ENCODE measurements at places on chromosomes 2 and 18.
A peak's percentile ranks its signal among the peaks of the same experiment; 100 is the strongest.

DNA sequence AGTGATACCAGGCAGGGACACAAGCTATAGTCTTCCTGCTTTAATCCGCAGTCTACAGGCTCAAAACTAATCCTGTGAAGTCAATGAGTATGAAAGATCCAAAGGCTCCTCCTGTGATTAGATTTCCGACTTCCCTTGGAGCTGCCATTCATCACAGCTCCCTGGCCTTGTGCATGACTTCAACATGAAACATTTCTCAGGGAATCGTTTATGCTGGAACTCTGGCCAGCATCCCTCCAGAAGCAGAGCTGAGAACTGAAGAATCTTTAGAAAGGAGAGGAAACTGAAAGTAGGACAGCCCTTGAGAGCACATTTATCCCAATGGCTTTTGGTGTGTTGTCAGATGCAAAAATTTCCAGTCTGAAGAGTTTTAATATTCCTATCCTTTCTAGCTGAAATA lies 84.3 kb upstream of the SESTD1 start:
- DNase-seq, result no peak

DNA sequence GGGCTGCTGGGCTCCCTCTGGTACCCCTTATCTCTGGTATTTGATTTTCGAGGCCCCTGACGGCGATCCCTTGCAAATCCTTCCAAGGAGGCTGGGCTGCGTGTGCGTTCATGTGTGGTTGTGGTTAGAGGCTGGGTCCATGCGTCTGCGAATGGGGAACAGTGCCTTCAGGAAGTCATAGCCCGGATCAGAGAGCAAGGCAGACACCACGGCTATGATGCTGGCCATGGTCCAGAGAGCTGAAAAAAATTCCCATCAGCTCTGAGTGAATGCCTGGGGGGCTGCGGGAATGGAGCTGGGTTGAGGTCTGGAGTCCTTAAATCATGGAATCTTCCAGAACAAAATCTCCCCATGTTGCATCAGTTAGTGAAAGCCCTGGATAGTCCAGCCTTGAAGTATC lies 145.5 kb downstream of the ACKR3 start:
- DNase-seq, result no peak

GRCh38 chr18:13007248-13007560 lies 16.0 kb downstream of the CEP192 start:
- DNase-seq, result no peak

DNA sequence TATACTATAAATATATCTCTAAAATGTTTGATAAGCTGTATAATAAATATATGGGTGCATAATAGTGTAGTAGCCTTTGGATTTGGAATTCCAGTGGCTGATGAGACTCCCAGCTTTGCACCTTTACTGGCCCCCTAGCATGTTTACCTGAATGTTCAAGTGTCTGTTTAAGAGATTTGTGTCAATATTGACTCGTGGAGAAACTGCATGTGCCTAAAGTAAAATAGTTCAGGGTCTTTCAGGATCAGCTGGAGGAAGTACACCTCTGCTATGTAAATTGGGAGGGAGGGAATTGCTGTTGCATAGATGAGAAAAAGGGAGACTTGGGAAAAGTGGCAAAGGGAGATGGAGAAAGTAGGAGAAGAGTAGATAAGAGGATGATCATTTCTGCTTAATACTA lies 23.9 kb downstream of the ME2 start:
- no peak for DNase-seq

DNA sequence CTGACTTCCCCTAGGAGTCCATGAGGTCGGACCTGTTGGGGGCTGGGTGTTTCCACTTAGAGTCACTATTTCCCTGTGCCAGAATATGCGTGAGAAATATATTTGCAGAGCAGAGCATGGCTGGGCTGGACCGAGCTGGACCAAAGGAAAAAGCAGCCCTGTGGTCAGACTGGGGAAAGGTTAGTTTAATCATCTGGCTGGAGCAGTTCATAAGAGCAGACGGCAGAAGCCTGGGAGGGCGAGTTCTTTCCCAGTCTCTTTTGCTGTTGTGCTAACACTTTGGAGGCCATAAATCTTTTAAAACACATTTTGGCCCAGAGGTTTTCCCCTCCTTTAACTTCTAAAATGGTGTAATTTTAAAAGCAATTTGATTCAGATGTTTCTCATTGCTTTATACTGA lies 66.5 kb downstream of the GLI2 start:
- no peak for DNase-seq

DNA sequence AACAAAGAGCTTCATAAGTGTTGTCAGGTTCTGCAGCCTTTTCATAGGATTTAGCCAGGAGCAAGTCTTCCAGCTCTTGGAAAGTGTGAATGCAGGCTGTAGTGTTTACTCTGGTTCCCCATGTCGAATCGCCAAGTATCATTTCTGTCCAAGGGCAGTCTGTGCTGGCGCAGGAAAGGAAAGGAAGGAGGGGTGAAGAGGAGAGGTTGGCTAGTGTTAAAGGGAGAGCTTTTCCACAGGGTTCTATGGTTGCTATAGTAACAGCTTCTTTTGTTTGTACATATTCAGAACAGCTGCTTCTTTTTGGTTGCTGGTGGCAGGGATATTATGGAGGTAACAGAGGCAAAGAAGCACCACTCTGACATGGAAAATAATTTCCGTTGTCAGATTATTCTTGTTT lies 69.9 kb downstream of the KCNH7 start:
- no peak for DNase-seq

- DNase-seq, result no peak
Observed at GRCh38 chr2:240817496-240818292, 2.3 kb downstream of the KIF1A start.

DNA sequence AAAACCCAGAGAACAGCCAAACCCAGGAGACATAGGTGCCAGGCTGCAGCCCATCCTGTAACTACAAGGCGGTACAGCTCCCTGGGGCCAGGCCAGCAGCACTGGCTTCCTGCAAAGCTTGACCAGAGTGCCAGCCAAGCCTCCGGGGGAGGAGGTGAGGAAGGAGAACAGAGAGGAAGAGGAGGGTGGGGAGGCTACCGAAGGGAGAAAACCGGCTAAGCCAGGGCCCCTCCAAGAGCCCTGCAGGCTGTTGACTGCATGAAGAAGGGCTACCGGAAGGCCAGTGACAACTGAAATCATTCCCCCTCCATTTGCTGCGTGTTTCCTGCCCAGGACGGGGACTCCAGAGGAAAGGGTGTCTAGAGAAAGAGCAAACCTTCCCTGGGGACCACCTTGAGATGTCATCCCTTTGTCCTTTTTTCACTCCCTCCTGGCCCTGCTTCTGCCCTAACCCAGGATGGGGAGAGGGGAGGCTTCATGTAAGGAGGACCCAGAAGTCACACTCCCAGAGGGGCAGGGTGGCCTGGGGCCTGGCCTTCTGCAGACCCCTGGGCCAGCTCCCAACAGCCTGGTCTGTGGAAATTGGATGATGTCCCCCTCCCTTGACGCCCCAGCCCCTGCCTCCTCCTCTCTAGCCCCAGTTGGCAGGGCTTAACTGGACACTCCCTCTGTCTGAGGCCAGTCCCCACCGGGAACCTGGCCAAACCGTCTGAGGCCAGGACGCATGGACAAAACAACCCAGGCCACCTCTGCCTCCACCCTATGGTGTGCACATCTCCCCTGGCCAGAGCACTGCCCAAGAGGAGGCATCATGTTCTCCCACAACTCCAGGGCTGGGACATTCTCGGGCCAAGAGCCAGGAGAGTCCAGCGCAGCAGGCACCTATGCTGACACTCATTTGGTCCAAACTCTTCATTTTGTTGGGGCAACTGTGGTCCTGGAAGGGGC lies 207.8 kb downstream of the CYP26B1 start:
- DNase-seq, result no peak

- no peak for DNase-seq
Observed at GRCh38 chr2:146634230-146635097, 1210.4 kb upstream of the ACVR2A start.

DNA sequence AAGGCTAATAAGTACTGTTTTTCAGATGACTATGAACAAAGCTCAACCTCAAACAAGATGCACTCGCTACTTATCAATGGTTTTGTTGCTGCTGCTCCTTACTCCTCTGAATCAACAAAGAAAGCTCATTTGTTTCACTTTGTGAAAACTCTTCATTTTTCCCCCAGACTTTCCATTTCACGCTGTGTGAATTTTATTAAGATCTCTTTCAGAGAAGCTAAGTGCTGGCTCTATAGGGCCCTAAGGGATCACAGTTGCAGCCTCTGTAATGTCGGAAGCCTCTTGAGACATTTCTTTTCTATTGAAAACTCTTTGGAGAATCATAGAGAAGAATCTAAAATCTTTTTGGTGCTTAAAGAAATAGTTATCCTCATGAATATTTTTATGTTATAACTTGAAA lies 209.8 kb downstream of the CD226 start:
- no peak for DNase-seq

DNA sequence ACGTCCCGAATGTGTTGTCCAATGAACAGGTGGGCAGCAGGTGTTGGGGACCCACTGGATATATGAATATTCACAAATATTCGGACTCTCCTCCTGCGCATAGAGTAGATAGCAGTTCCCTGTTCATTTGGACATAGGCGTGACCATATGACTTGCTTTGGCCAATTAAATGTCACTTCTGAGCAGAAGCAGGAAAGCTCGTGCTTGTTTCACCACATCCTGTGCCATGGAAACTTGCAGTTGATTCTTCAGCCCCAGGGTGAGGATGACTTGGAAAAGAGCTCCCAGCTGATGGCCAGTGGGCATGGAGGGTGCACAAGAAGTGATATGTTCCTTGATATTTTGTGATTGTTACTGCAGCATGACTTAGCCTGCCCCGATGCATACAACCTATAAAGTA lies 52.6 kb downstream of the PTPRM start:
- no peak for DNase-seq

DNA sequence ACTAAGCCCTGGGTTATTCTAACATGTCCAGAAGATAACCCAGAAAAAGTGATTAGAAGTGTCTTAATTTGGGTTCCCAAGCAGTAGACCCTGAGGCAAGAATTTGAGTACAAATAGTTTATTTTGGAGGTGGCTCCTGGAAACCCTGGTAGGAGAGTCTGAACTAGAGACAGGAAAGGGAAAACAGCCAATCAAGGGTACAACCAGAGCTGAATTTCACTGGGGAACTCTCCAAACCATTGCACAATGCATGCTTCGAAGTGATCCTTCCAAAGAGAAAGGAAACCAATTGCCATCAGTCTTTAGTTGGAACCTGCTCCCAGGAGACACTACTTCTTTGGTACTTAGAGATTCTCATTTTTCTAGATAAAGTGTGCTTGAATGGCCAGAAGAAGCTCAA lies 361.5 kb downstream of the MBD2 start:
- no peak for DNase-seq

DNA sequence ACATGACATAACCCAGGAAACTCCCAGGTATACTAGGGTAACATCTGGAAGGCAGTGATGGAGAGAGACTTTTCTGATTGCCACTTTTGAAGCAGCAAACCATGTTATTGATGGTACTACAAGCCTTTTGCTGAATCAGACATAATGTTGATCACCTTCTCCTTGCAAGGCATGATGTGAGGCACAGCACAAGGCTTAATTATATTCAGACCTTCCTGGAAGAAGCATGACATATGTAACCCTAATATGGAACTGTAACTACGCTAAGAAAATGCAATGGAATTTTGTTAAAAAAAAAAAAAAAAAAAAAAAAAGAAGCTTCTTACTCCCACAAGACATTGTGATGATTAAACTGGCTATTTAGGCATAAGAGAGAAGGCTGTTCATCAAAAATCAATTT lies 145.4 kb downstream of the ALK start:
- DNase-seq, result no peak

GRCh38 chr2:149765636-149766035 lies 178.1 kb upstream of the MMADHC start:
- no peak for DNase-seq

GRCh38 chr18:8140841-8141501 lies 468.3 kb upstream of the RAB12 start:
- DNase-seq, result no peak

DNA sequence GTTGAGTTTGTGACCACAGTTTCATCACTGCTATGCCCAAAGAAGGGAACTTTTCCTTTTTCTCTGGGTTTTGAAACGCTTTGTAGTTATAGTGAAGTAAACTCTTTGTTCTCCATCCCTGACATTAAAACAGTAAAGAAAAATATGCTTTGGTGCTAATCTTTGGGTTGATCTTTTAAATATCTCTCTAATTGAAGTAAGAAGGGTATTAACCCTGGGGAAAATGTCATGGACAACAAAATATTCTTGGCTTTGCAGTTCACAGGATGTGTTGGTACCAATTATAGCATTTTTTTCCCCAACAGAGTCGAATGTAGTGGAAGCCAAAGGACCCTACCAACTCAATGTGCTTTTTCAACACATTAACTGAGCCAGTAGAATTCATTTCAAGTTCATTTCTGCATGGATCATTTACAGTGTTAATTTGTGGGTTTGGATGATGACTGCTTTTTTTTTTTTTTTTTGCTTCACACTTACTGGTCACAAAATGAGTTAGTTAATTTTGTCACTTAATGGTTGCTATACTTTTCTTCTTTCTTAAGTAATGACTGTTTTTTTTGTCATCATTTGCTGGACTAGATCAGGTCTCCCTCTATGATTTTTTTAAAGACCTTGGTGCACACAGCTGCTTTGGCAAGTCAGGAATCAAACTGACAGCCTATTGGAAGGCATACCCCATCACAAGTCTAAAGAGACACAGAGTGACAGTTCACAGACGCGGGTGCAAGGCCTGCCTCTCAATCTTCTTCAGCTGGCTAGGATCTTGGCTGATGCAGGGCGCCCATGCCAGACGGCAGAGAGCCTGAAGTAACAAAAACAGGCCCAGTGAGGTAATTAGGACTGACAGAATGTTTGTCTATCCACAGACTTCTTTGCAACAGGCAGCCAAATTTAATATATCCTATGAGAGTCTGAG lies 98.8 kb upstream of the MMADHC start:
- DNase-seq, result no peak

- DNase-seq, result no peak
Observed at GRCh38 chr18:48811401-48811800, 139.4 kb downstream of the SMAD7 start.

DNA sequence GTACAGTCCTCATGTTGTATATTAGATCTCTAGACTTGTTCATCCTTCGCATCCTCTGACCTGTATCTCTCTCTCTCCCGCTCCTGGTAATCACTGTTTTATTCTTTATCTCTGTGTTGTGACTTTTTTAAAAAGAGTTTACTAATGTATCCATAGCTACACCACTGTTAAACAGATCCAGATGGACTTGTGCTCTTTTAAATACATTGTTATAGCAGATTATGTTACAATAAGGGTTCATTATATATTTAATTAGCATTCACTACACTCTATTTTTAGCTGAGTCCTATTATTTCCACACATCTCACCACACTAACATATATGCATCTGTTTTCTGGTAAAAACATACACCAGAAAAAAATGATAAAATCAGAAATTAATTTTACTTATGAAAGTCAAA lies 90.5 kb downstream of the RBM43 start:
- no peak for DNase-seq

DNA sequence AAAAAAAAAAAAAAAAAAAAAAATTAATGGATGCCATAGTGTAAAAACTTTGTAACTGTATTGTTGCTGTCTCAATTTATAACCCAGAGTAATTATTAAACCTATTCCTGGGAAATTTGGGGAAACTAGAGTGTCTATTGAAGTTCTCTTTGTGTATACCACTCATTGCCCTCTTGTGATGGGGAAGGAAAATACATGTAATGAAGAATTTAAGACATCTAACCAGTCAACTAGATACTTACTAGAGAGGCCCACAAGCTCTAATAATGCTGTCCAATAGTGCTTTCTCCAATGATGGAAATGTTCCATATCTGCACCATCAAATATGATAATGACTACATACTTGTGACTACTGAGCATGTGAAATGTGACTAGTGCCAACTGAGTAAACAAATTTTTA lies 168.5 kb upstream of the SLC39A10 start:
- peak; percentile 35 for DNase-seq
